CD4-positive, CD25-positive, alpha-beta regulatory T cell (primary cell): ENCODE measurements at places on chromosomes 13 and 19. TPM values are rescaled to one million over a fixed set of nuclear protein-coding genes. Genes with fewer than 3 reads are reported as not detected.

IL11 gene
- not detected for total RNA-seq

DNA sequence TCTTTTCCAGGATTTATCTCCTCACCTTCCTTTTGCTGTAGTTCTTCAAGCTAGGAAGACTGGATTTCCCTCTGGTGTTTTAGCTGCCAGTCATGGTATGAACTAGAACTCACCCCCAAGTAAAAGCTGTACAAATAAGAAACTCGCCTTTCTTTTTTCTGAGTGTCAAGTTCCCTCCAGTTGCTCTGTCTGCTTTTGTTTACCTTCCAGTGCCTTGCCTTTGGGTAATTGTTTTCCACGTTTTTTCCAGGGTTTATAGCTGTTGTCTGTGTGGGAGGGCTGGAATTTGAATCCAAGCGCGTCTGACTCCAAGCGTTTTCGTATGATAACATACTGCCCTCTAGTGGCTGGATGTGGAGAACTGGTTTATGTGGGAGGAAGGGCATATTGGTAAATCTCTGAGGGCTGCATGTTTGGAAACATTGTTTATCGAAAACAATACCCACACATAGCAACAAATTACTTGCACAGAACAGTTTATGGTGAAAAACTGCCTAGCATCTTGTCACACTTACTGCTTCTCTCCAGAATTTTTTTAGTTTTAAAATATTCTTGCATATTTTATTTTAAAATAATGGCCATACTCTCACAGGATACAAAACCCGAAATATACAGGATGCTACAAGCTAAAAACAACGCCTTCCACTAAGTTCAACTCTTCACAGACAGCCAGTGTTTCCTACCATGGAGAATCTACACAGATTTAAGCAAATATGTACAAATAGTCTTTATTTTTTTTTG lies 19.2 kb downstream of the RCN3 start:
- DNase-seq = peak; percentile 61

- DNase-seq = no peak
These were observed 6.8 kb upstream of the CCDC124 start for GRCh38 chr19:17926044-17926443.

DNA sequence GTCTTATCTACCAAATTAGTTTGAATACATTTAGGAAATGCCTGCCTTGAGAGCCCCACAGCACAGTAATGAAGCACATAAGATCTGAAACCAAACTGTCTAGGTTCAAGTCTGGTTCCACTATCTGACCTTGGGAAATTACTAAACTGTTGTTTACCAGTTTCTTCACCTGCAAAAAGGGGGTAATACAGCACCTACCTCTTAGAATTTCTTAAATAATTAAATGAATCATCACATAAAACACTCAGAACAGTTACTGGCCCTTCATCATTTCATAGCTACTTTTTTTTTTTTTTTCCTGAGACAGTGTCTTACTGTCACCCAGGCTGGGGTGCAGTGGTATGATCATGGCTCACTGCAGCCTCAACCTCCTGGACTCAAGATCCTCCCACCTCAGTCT lies 59.6 kb downstream of the USP12 start:
- peak; percentile 35 for DNase-seq

GRCh38 chr13:20869540-20869939 lies 33.0 kb downstream of the XPO4 start:
- DNase-seq = no peak

DNA sequence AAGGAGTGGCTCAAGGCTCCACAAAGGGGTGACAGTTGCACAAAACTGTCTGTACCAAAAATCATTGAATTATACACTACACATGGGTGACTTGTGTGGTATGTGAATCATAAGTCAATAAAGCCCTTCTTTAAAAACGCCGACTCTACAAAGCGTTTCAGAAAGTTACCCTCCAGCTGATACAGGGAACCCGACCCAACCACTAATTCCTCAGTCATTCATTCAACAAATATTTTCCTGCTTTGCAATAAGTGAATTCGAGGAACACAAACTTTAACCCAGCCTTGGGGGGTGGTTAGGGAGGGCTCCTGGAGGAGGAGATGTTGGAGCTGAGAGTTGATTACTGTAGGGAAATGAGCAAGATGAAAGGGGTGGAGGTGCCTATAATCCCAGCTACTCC lies 32.0 kb downstream of the LTBP4 start:
- DNase-seq = no peak

ZNF490 gene
- total RNA-seq = 11.3 TPM

- DNase-seq = no peak
These were observed 89.9 kb upstream of the STARD13 start for GRCh38 chr13:33375421-33375820.

DNA sequence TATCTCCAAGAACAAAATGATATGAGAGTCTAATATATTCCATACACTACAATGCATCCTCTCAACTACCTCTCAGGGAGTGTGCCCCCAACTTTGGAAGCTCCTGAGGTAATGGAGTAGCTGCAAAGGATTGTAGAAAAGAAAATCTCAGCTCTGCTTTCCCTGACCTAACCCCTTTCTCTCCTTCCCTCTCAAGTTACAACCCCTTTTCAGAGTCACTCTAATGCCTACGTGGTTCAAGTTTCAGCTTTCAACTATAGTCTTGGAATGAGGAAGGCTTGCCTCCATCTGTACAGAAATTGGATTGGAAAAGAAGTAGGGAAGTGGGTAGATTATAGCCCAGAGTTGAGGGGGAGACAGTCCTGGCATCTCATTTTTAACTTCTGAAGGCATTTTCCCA lies 256.0 kb downstream of the PCDH9 start:
- DNase-seq = no peak

DNA sequence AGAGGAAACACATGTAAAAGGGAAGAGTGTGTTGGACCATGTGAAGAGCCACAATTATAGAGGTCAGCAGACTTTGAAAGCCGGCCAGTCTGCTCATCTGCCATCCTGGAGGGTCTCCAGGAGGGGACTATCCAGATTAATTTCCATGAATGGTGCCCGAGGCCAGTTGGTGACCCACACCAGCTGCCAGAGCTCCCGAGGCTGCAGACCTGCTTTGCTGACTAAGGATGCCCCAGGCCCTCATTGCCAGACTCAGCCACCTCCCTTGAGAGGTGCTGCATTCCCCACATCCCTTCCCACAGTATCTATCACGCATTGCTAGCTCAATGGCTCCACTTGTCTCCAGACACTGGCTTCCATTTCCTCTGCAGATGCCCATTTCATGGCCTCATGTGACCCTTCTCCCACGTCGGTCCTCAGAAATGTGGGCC lies 110.3 kb downstream of the NALCN start:
- no peak for DNase-seq

GRCh38 chr19:30968210-30968609 lies 381.0 kb downstream of the TSHZ3 start:
- DNase-seq = no peak

GRCh38 chr13:50197705-50198104 lies 182.5 kb downstream of the KCNRG start:
- DNase-seq = no peak

DNA sequence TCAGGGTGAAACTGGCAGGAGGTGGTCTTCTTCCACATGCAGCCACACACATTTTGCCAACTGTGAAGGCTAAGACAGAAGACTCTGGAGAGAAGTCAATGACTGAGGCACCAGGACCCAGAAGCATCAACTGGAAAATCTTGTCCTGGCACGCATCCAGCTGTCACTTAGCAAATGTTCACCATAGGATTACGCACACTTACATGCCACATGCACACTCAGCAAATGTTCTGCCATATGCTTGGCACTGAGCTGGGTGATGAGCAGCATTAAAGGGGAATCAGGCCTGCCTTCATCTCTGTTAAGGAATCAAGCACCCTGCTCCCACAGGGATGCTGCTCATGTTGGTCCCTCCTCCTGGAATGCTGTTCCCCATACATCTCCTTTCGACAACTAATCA lies 5.1 kb downstream of the ZNF599 start:
- DNase-seq = no peak

- no peak for DNase-seq
These were observed 6.4 kb downstream of the KLF2 start for GRCh38 chr19:16330806-16331690.

DNA sequence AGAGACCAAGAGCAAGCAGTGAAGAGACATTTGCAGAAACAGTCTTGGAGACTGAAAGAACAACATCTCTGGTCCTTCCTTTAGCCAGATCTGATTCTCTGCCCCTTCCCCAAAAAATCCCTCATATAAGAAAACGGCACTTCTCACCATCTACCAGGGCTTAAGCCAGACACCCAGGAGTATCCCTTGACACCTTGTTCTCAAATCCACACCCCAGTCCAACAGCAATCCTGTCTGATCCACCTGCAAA lies 1.7 kb upstream of the PLEKHG2 start:
- DNase-seq = no peak

DNA sequence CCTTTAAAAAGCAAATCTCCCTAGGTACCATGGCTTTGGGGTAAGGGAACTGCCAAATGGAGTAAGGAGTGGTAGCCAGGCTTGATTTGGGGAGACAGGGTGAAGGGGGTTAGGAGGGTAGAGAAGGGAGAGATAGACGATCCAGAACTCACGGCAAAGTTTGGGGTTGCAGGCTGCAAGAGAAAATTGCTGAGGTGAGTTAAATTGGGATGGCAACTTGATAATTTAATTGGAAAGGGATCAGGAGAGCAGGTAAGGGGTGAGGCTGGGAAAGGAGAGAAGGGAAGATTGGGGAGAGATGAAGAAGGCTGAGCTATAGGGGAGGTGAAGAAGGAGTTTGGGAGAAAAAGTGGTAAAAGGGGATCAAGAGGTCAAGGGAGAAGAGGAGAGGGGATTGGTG lies 4.0 kb downstream of the IZUMO2 start:
- no peak for DNase-seq

RXFP2 gene
- not detected for total RNA-seq

STOML3 gene
- total RNA-seq = not detected

DNA sequence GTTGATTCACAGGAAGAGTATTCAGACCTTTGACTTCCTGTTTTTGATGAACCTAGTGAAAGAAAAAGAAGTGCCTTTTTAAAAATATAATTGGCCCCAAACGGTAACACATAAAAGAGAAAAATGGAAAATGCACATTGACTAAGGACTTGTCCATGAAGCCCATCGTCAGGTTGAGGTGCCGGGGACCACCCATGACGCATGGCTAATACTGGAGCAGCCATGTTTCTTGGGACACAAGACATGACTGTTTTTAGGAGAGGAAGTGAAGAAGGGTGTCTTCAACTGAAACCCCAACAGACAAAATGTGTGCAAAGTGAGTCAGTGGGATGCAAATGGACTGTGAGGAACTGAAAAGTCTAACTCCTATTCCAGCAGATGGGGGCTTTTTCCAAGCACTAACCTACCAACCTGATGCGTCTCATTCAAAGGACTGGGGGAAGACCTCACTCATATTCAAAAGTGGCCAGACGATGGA lies 459.4 kb downstream of the FOXO1 start:
- no peak for DNase-seq

GRCh38 chr19:49916839-49917733 lies 11.9 kb upstream of the ATF5 start:
- DNase-seq = no peak

PALM3 gene
- total RNA-seq = not detected

EPSTI1 gene
- total RNA-seq = 81.2 TPM

DNA sequence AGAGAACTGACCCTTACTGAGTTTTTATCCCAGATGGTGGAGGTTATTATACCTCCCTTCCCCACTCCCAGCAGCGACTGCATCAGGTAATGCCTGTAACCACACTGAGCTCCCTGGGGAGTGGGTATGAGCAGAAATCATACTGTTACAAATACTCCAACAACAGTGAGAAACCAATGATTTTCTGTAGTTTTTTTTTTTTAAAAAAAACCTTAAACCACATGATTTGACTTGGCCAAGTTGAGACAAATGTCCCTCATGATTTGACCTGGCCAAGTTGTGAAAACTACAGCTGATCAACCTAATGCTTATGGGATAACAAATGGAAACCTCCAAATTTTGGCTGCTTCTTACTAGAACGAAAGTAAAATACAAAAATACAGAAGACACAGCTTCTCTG lies 33.1 kb upstream of the SERP2 start:
- no peak for DNase-seq

B9D2 gene
- 22.3 TPM for total RNA-seq

GRCh38 chr19:33358408-33358807 lies 15.1 kb upstream of the CEBPG start:
- no peak for DNase-seq

GRCh38 chr13:32010136-32010535 lies 21.4 kb upstream of the FRY start:
- no peak for DNase-seq

DNA sequence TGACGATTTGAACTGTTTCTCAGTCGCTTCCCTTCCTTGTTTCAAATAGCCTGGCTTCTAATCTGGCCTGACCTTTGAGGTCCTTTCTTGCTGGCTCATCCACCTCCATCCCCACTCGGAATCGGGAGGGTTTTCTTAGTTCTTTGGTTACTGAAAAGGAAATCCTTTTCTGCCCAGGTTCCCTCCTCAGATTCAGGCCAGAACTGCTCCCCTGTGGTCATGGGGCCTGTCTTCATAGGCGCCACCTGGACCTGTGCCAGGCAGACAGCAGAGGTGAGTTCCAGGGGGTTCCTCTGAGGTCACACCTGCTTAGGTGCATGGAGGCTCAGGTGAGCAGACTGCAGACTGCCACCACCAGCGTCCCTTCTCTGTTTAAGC lies 62.4 kb downstream of the AKAP11 start:
- no peak for DNase-seq
